ENCODE measurements at places on chromosomes 12 and 14. TPM values are rescaled to one million over a fixed set of nuclear protein-coding genes. Genes with fewer than 3 reads are reported as not detected.

NELL2 gene
- 0.13 TPM for total RNA-seq

KRT3 gene
- total RNA-seq = not detected

MYRFL gene
- total RNA-seq = 0.40 TPM

SLC17A8 gene
- total RNA-seq = not detected

TXNDC16 gene
- total RNA-seq = 6.5 TPM

RHEBL1 gene
- total RNA-seq = 0.66 TPM

ZNF605 gene
- total RNA-seq = 13.4 TPM

DGLUCY gene
- total RNA-seq = 63.8 TPM

TEX22 gene
- 0.14 TPM for total RNA-seq

PITPNM2 gene
- 9.1 TPM for total RNA-seq

SIRT4 gene
- 0.50 TPM for total RNA-seq

All from thoracic aorta endothelial cell (primary cell).